ENCODE measurements at places on chromosomes 1 and 21.

- no peak for DNase-seq
Observed at GRCh38 chr21:28375708-28376385, 616.8 kb downstream of the LTN1 start.

DNA sequence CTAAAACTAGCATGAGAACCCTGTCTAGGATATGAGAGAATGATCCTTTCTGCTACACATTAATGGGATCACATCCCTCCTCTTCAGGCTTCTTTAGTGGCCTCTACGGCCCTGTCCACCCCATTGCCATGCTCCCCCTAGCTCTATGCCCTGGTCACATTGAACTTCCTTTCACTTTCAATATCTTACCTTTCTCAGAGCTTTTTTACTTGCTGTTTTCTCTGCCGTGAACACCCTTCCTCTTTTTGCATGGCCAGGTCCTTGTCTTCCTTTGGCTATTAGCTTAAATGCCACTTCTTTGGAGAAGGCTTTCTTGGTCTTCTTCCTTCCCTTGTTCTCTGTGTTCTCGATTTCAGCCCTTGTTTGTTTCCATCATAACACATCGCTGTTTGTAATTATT lies 97.4 kb downstream of the GIPC2 start:
- DNase-seq: no peak

DNA sequence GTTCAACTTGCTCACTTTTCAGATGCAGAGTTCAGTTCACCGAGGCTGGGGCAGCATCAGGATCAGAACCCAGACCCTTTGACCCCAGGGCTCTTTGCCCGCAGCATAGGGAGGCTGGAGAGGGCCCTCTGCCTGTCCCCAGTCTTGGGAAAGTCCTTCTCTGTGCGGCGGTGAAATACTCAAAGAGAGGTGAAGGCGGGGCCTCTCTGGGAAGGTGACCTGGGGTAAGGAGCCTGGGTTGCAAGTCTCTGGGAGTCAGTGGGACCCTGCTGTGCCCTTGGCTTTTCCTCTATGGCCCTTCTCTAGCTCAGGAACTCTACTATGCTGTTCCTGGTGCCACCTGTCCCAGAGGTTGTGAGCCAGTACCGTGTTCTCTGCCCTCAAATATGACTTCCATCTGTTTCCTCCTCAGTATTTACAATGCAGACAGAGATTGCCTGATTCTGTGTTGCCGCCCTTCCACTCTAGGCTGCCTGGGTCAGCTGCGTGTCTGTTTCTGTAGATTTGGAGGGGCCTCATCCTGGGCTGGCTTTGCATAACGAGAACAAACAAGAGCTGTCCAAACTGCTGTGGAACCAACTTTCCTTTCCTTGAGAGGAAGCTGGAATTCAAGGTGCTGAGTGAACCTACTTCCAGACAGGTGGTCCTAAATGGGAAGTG lies 18.7 kb upstream of the ZBTB21 start:
- no peak for DNase-seq

DNA sequence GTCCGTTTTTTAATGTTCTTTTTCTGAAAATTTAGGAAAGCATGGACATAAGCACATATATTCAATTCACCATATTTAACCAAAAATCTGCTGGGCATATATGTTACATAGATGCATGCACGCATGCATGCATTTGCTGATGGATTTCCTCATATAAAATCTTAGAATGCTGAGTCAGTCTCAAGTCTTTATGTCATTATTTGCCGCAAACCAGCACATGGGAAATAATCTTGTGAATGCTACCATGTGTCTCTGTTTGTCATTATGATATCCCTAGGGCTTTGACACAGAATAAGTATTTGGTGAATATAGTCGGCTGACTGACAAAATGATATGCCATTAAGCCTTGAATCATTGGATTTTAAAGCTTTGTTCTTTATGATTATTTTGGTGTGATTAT lies 776.5 kb downstream of the KCNT2 start:
- no peak for DNase-seq

- no peak for DNase-seq
Observed at GRCh38 chr1:224381880-224382548, 25.3 kb downstream of the CNIH4 start.

GRCh38 chr1:19344372-19344810 lies 32.3 kb downstream of the SLC66A1 start:
- DNase-seq: no peak

GRCh38 chr1:88680911-88681622 lies 3.0 kb upstream of the PKN2 start:
- DNase-seq: no peak

DNA sequence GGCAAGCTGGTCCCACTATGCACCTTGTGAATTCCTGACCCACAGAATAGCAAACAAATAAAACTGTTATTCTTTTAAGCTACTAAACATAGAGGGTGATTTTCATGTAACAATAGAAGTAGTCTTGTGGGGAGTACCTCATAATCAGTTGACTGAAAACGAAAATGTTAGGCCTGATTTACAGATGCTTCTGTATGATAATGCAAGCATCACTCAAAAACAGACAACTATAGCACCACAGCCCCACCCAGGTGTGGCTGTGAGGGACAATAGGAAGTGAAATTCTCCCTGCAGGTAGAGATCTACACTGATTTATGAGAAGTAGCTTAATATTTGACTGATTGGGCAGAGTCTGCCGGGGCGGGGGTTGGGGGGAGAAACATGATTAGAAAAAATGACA lies 26.5 kb upstream of the KRTAP19-8 start:
- no peak for DNase-seq

DNA sequence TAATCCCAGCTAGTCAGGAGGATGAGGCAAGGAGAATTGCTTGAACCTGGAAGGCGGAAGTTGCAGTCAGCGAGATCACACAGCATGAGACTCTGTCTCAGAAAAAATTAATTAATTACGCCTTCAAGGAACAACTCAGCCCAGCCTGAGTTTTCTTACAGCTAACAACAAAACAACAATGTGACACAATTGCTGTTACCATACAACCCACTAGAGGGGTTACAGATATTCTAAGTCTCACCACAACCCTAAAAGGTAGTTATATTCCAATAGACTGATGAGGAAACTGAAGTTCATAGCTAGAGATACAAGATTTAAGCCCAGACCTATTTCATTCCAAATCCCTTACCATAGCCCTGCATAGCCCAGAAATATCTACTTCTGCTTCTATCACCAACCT lies 2.9 kb upstream of the LRRC8C start:
- no peak for DNase-seq

- no peak for DNase-seq
Observed at GRCh38 chr1:235047331-235047871, 81.2 kb downstream of the TOMM20 start.
